COR-L47 (cell line): ENCODE measurements at places on chromosomes 7 and 10.

DNA sequence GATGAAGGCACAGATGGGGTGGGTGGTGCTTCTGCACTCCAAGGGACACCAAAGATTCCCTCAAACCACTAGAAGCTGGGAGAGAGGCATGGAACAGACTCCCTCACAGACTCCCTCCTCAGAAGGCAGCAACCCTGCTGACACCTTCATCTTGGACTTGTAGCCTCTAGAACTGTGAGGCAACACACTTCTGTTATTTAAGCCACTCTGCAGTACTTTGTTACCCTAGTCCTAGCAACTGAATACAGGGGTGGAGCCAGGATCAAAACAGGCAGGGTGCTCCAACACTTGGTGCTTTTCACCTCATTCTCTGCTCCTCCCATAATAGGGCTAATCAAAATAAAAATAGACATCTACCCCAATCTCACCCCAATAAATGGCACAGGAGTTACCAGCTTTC lies 2.3 kb upstream of the GSTO1 start:
- no peak for DNase-seq

DNA sequence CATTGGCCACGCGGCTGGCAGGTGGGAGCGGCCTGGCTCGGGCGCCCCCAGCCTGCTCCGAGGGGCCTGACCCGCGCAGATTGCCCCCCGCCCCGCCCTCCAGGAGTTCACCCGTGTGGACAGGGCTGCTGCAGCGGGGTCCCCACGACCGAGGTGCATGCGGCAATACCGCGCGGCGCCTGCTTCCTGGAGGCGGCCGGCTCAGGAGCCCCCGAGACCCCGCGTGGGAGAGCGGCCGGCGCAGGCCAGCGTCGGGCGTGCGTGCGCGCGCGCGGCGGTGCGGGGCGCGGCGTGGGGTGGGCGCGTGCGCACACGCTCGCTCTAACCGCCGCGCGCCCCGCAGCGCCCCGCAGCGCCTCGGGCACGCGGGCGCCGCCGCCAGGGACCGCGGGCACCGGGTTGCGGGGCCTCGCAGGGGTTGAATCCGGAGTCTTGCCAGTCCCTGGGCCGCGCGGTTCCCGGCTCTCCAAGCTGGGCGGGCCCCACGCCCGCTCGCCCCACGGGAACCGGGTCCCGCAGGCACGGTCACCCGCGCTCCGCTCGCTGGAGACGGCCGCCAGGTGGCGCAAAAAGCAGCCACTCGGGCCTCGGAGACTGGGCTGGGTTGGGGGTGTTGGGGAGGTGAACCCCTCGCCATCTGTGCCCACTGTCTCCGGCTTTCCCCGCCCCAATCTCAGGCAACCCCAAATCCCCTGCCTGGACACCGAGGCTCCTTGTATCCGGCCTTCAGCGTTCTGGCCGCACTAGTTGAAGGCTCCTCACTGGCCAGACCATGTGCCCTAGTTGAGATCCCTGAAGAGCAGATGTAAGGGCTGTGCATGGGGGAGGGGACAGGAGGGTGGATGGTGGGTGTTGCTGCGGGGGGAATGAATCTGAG lies 1.3 kb upstream of the ACHE start:
- no peak for DNase-seq

DNA sequence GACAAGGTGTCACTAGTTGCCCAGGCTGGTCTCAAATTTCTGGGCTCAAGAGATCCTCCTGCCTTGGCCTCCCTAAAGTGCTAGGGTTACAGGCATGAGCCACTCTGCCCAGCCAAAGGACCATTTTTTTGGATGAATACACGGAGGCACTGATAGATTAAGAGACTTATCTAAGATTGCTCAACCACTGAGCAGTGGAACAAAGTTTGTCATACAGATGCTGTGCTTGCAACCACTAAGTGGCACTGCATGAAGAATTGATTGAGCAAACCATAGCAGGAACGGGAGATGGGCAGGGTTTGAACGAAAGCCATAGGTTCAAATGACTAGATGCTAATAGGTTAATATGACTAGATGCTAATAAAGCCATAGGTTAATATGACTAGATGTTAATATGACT lies 61.1 kb downstream of the EBLN1 start:
- no peak for DNase-seq

DNA sequence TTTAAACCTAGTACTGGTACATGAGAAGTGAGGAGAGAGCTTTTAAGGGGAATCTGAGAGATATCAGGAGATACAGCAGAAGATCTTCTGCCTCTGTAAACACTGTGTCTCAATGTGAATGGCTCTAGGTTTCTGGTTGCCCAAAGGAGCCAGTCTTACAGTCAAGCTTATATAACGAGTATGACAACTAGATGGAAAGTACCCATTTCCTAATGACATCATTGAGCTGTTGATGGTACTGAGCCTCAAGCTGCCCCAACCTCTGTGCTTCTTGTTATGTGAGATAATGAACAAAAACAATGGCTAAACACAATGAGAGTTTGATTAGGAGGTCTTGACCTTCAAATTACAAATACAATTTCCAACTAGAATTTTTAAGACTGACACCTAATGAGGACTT lies 451.5 kb downstream of the SORCS1 start:
- DNase-seq = no peak

- DNase-seq = no peak
These were observed 69.0 kb downstream of the CREB3L2 start for GRCh38 chr7:137932881-137933269.

GRCh38 chr10:49448924-49449323 lies 53.0 kb upstream of the DRGX start:
- no peak for DNase-seq

GRCh38 chr7:122137251-122138077 lies 6.6 kb downstream of the AASS start:
- no peak for DNase-seq

- DNase-seq = no peak
These were observed 74.8 kb upstream of the CDK1 start for GRCh38 chr10:60703266-60704041.

DNA sequence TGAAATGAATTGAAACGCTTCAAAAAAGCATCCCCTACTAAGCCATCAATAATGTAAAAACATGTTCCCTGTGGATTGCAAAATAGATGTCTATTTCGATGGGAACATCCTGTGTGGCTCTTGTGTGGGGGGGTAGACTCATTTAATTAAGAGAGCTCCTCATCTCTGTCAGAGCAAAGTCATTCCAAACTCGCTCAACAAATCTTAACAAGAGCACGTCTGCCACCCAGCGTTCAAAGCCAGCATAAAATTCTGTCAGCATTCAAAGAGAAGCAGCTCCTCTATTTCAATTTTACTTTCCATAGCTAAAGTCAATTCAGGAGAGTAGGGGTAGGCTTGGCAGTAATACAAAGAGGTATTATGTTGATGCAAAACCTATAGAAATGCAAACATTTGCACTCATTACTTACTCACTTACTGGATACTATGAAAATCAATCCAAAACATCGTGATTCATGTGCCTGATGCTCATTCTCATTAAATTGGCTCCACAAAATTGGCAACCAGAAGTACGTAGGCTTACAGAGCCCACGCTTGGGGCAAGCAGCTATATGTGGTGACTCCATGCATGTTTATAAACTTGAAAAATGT lies 114.9 kb downstream of the IPMK start:
- DNase-seq = peak; percentile 63

GRCh38 chr7:33108554-33109004 lies 625 bp downstream of the RP9 start:
- DNase-seq = no peak

GRCh38 chr10:69643779-69644657 lies 14.0 kb downstream of the FAM241B start:
- no peak for DNase-seq

DNA sequence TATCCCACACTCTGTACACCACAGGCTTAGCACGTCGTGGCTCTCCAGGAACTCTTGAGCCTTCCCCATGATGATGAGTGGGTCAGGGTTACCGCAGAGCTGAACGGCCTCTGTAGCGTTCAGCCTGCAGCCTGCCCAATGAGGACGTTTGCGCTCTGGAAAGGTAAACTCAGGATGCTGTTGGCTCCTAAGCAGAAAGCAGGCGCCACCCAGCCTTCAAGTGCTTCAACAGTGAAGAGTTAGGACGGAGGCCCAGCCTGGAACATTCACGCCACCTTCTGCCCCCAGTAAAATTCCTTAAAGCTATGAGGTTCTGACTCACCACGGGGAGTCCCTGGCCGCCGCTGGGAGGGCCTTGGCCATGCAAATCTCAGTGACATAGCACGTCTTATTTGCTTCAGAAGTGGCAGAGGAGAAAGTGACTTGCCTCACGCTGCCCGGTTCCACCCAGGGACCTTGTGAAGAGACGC lies 161.5 kb upstream of the SH2B2 start:
- no peak for DNase-seq

- DNase-seq = no peak
These were observed 37.0 kb upstream of the PDCD4 start for GRCh38 chr10:110834629-110835301.
